ENCODE measurements at places on chromosomes 16 and 17. TPM values are rescaled to one million over a fixed set of nuclear protein-coding genes. Genes with fewer than 3 reads are reported as not detected.

GRCh38 chr16:81846105-81846504, 67.0 kb downstream of the PLCG2 start:
- H3K27ac ChIP-seq, result no peak overlapping the region
- H3K4me1 ChIP-seq, result peaks cover 15% of the 10 kb centered on the region
- H3K36me3 ChIP-seq, result no peaks in the 10 kb centered on the region
- H3K27me3 ChIP-seq, result peaks cover 19% of the 10 kb centered on the region
- no peak overlapping the region for H3K4me3 ChIP-seq

GRCh38 chr16:50316102-50316847, 49.9 kb downstream of the ADCY7 start:
- H3K4me3 ChIP-seq, result no peak overlapping the region
- no peak overlapping the region for H3K27ac ChIP-seq

DNA sequence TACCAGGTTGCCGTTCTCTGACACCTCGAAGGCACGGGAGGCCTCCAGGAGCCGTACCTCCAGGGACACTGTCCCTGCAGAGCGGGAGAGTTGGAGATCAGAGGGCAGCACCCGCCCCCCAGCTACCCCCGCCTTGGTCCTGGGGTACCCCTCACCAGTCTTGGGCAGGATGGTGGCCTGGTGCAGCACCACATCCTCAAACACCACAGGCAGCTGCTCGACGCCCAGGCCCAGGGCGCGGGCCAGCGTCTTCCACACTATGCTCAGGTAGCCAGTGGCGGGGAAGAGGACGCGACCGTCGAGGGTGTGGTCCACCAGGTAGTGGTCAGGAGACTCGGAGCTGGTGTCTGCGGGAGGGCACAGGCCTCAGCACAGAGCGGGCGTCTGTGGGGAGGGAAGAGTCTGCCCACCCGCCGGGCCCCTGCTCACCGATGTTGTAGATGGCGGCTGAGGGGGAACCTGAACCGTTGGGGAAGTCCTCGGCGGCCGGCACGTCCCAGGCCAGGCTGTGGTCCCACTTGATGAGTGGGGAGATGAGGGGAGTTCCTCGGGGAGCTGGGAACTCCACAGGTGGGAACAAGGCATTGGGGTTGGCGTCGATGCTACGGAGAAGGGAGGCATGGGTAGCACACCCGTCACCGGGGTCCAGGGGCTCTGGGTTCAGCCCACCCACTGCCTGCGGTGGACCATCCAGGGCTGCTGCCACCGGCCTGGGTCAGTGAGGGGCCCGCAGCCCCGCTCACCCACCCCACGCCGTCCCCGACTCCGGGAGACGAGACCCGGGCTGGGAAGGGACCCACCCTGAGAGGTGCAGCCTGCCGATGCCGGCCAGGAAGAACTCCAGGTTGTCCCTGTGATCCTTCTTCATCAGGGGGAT, 9.8 kb downstream of the FASN start:
- H3K27me3 ChIP-seq, result no peaks in the 10 kb centered on the region
- H3K4me3 ChIP-seq, result no peak overlapping the region
- H3K36me3 ChIP-seq, result peaks cover 11% of the 10 kb centered on the region
- no peak for DNase-seq
- H3K4me1 ChIP-seq, result no peaks in the 10 kb centered on the region

DNA sequence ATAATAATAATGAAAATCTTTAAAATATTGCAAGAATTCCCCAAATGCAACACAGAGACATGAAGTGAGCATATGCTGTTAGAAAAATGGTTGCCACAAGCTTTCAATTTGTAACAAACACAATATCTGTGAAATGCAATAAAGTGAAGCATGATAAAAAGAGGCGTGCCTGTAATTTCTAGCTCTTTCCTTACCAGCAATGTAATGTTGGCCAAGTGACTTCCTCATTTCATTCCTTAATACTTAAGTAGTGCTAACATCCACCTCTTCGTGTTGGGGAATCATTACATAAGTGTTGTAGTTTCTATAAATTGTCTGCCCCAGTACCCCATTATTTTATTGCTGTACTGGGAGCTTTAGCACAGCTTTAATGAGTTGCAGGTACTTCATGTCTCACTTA, 1192.0 kb upstream of the CDH8 start:
- no peak overlapping the region for H3K4me3 ChIP-seq
- H3K27me3 ChIP-seq, result no peaks in the 10 kb centered on the region
- no peaks in the 10 kb centered on the region for H3K4me1 ChIP-seq
- no peak overlapping the region for H3K27ac ChIP-seq
- DNase-seq, result no peak
- no peaks in the 10 kb centered on the region for H3K36me3 ChIP-seq

GAS2L2 gene
- not detected for total RNA-seq

MYH2 gene
- not detected for total RNA-seq

DNA sequence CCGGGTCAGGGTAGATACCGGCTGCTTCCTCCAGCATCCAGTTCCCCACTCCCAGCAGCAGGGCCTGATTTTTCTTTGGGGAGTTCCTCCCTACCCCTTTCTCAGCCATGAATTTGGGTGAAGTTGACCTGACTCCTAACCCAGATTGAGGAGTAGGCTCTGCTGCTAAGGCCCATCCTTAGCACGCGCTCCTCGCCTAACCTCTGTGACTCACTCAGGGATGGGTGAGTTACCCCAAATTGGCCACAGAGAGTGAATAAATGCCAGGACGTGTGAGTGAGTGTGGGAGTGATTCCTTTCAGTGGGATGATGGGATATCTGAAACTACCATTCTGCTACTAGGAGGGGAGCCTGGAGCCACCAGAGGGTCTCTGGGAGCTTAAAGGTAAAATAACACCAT, 28.9 kb upstream of the ABCC12 start:
- no peaks in the 10 kb centered on the region for H3K36me3 ChIP-seq
- no peaks in the 10 kb centered on the region for H3K4me1 ChIP-seq
- no peak overlapping the region for H3K4me3 ChIP-seq
- no peak overlapping the region for H3K27ac ChIP-seq
- peaks cover 22% of the 10 kb centered on the region for H3K27me3 ChIP-seq
- no peak for DNase-seq

DNA sequence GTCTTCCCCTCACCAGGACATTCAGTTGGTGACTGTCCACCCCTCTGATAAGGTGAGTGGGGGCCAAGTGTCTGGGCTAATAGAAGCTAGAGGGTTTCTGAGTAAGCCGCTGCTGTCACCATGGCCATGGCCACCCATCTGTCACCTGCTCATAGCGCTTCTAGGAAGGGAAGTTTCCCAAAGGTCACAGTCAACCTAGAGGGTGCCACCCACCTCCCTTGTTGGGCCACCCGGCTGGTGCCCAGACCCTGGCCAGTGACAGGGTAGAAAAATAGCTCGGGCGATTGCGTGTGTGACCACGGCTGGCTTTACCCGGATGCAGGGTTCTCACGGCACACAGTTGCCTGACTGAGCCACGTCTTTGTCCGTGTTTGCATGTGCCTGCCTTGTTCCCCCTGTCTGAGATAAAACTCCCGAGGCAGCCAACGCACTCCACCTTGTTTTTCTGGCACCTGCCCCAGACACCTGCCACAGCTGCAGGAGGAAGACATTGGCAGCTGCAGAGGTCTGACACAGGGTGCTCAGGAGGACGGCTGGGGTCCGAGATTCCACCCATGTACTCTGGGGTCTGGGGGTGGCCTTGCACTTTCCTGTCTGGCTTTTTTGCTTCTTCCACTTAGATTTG, 809 bp downstream of the PIRT start:
- no peaks in the 10 kb centered on the region for H3K36me3 ChIP-seq
- no peak overlapping the region for H3K27ac ChIP-seq
- H3K4me1 ChIP-seq, result no peaks in the 10 kb centered on the region
- H3K4me3 ChIP-seq, result no peak overlapping the region
- peaks cover 2% of the 10 kb centered on the region for H3K27me3 ChIP-seq

DNA sequence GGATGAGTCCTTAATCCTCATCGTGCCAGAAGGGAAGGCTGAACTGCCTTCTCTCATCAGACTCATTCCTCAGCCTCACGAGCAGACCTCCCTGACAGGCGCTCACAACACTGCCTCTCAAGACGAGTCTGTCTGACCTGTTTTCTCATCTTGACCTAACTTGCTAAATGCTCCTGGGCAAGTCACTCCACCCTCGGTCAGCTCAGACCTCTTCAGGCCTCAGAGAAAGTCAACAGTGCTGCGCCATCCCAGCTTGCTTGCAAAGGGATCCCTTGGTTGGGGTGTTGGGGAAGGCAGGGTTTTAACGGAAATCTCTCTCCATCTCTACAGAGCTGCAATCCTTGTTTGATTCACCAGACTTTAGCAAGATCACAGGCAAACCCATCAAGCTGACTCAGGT, 15.0 kb downstream of the SERPINF1 start:
- no peaks in the 10 kb centered on the region for H3K27me3 ChIP-seq
- H3K27ac ChIP-seq, result no peak overlapping the region
- H3K36me3 ChIP-seq, result peaks cover 14% of the 10 kb centered on the region
- H3K4me1 ChIP-seq, result peaks cover 17% of the 10 kb centered on the region

GRCh38 chr16:56726283-56726682, 3.6 kb upstream of the NUP93 start:
- no peak overlapping the region for H3K27ac ChIP-seq
- peaks cover 5% of the 10 kb centered on the region for H3K27me3 ChIP-seq
- DNase-seq, result no peak
- no peak overlapping the region for H3K4me3 ChIP-seq

SLC16A13 gene
- 5.4 TPM for total RNA-seq

GRCh38 chr17:62891659-62892058, 74.4 kb upstream of the TANC2 start:
- H3K4me3 ChIP-seq, result no peak overlapping the region
- H3K4me1 ChIP-seq, result peaks cover 30% of the 10 kb centered on the region
- H3K36me3 ChIP-seq, result no peaks in the 10 kb centered on the region
- no peak overlapping the region for H3K27ac ChIP-seq

GRCh38 chr16:20905576-20905975, 5.0 kb downstream of the LYRM1 start:
- peak overlapping the region; percentile 44 for H3K4me3 ChIP-seq
- H3K27me3 ChIP-seq, result no peaks in the 10 kb centered on the region
- peak overlapping the region; percentile 97 for H3K27ac ChIP-seq
- DNase-seq, result no peak
- H3K36me3 ChIP-seq, result no peaks in the 10 kb centered on the region
- peaks cover 95% of the 10 kb centered on the region for H3K4me1 ChIP-seq

DNA sequence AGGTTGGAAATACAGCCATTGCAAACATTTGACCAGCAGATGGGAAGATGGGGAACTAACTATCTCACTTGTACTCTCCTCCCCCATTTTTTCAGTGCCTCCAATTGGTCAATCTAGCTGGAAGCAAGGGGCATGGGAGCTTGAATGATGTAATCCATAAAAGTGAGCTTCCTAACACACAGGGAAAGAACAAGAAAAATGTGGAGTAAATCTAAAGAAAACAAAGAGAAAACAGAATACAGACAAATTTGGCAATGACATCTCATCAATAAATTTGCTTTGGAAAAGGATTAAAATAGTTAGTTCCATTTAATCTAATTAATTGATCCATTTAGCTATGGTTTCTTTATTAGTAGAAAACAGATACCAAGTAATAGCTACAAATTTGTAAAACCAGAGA, 592.6 kb upstream of the SOX9 start:
- DNase-seq, result no peak
- H3K36me3 ChIP-seq, result no peaks in the 10 kb centered on the region
- H3K4me1 ChIP-seq, result no peaks in the 10 kb centered on the region
- no peak overlapping the region for H3K27ac ChIP-seq
- H3K4me3 ChIP-seq, result no peak overlapping the region

All from chondrocyte (in vitro differentiated cells).